ENCODE measurements at places on chromosomes 11 and 22. TPM values are rescaled to one million over a fixed set of nuclear protein-coding genes. Genes with fewer than 3 reads are reported as not detected.

- no peak for DNase-seq
- H3K27ac ChIP-seq = no peak overlapping the region
- no peaks in the 10 kb centered on the region for H3K27me3 ChIP-seq
- peaks cover 45% of the 10 kb centered on the region for H3K4me1 ChIP-seq
- no peaks in the 10 kb centered on the region for H3K36me3 ChIP-seq
Observed at GRCh38 chr11:68495220-68495729, 34.7 kb downstream of the PPP6R3 start.

- no peak for DNase-seq
- no peak overlapping the region for H3K27ac ChIP-seq
- no peaks in the 10 kb centered on the region for H3K4me1 ChIP-seq
- no peaks in the 10 kb centered on the region for H3K36me3 ChIP-seq
- no peaks in the 10 kb centered on the region for H3K27me3 ChIP-seq
- no peak overlapping the region for H3K4me3 ChIP-seq
Observed at GRCh38 chr11:56910785-56911184, 77.9 kb upstream of the OR5AK2 start.

- H3K4me1 ChIP-seq = peaks cover 12% of the 10 kb centered on the region
- no peak overlapping the region for H3K4me3 ChIP-seq
- H3K27me3 ChIP-seq = no peaks in the 10 kb centered on the region
- H3K36me3 ChIP-seq = no peaks in the 10 kb centered on the region
Observed at GRCh38 chr11:77779935-77780334, 40.6 kb downstream of the RSF1 start.

DNA sequence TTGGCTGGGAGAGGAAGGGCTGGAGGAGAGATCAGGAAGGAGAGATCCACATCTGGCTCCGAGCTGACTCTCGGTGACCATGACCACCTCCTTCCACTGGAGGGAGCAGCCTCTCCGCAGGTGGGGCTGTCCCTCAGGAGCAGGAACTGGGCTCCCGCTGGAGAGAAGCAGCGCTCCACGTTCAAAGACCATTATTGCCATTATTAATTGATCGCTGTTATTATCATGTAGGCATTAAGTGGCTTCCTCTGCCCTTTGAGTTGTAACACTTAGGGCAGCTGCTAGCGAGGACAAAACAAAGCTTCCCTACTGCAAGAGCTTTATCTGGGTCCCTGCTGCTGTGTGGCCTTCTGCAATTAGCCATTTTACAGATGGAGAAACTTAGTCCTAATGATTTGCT, 251.9 kb downstream of the ST3GAL4 start:
- H3K27me3 ChIP-seq = peaks cover 2% of the 10 kb centered on the region
- no peak overlapping the region for H3K27ac ChIP-seq
- no peak overlapping the region for H3K4me3 ChIP-seq
- no peak for DNase-seq
- H3K4me1 ChIP-seq = peaks cover 4% of the 10 kb centered on the region
- H3K36me3 ChIP-seq = no peaks in the 10 kb centered on the region

Gene CASP5
- not detected for total RNA-seq
